GM04504 (cell line): ENCODE measurements at places on chromosomes 12 and 14.

- no peak for DNase-seq
Observed at GRCh38 chr12:51866762-51867161, 18.2 kb upstream of the FIGNL2 start.

GRCh38 chr14:93137864-93138263, 22.1 kb upstream of the ITPK1 start:
- no peak for DNase-seq

DNA sequence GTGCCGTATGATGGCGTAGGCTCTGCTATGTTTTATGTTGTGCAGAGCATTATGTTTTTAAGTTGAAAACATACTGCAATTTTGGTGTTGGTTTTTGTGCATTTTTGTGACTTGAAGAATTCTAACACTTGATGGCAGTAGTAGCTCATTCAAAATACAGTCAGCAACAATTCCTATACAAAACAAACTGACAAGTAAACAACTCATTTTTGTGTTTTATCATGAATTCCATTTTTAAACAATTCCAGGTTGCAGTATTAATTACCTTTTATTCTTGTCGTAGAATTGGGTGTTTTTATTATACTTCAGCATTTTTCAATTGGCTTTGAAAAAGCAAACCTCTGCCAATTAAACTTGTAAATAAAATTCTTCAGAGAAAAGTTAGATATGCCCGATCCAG, 4.1 kb upstream of the CCER1 start:
- DNase-seq, result no peak

DNA sequence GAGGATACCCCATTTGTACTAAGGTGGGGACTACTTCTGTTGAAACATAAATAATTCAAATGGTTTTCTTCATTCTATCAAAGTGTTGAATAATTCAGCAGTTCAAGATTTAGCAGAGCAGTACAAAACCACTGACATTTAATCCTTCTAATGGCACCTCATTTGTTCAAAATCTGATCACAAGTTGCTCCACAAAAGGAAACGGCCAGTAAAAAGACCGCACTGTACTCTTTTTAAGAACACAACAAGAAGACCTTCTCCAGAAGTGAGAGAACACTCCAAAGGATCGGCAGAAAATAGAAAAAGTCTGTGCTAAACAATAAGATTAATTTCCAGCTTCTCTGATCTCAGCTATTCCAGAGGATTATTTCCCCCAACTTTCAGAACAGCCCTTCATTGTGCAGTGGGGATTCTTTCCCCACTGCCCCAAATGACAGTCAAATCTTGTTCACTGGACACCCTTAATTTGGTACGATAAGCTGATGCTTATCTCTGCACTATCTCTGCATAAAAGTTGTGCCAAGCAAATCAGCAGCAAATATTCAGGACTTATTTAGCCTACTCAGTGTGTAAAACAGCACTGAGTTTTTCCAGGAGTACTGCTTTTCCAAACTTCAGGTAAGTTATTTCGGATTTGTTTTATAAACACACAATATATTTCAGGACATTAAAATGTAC, 5.2 kb downstream of the MPHOSPH9 start:
- no peak for DNase-seq

DNA sequence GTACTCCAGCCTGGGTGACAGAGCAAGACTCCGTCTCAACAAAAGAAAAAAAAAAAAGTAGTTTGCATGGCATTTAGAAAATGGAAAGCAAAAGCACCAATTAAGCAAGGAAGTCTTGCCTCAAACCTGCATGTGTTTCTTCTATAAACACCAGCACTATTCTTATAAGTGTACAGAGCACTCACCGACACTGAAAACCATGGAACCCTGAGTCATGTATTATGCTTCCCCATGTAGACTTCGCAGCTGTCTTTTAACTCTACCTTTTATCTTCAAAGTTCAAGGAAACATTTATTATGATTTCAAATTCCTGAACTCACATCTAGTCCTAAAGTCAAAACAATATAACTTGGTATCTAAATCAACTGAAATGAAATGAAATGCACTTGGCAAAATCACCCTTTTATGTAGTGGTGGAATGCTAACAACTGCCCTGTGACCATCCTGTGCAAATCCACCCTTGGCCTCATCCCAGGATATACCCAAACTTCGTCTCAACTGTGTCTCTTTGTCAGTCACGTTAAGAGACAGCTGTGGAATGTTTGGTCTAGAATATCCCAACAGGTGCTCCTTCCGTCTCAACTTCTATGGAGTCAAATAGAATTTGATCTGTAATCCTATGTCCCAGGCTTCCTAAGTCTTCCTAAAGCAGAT, 4.8 kb downstream of the BCAT1 start:
- no peak for DNase-seq

GRCh38 chr12:104064842-104065427, 604 bp downstream of the HCFC2 start:
- no peak for DNase-seq

DNA sequence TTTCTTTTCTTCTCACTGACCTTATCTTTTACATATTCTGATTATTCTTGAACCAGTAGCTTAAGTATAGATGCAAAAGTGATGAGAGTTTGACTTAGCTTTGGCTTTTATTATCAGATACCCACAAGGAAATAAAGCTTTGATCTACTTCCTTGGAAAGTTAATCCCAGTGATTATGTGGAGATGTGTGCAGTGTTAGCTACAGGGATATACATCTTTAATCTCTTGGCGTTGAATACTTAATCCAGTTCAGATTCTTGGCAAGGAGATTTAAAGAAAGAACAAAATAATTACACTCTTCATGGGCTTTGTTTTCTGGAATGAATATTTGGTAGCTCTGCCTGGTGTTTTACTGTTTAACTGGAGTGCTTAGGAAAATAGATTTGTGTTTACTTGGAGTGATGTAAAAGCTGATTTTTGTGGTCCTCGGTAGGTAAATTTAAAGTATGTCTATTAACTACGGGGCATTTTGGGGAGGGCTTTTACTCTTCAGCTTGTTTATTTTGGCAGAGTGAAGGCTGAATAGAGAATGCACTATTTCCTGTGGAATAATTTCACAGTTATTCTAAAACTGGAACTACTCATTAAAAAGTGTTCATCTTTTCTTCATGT, 150.1 kb upstream of the LRIG3 start:
- DNase-seq, result no peak

DNA sequence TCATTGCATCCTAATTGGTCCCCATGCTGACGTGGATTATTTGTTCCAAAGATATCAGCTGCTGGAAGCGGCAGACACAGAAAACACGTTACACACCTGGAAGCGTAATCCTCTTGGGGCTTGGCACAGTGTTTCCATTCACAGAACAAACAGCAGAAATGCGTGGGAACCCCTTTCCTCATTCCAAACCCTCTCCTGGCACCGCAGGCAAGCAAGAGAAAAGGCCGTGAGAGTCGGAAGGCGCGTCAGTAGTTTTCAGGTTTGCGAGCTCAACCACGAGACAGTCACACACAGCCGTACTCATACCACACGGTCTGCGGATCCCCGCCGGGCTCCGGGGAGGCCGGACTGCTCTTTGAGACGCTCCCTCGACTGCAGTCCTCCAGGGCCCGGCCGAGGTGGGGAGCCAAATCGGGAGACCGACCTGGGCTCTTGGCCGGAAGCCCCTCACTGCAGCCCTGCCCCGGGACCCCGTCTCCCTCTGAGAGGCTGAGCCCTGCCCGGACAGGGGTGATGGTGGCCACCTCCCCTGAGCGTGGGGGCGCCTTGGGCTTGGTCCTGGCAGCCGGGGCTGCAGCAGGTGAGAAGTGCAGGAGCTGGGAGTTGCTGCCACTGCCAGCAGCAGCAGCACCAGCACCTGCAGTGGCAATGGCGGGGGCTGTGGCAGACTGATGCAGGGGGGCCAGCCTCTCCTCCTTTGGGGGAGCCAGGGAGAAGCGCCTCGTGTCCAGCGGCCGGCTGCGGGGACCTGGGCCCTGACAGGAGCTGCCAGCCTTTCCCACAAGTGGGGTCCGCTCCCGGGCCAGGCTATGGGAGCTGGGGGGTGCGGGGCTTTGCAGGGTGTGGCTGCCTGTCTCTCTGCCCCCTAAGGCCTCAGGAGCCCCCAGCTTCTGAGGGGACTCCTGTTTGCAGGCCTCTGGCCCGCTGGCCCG, 28.1 kb upstream of the GPR68 start:
- no peak for DNase-seq

GRCh38 chr14:56789955-56790354, 20.3 kb downstream of the OTX2 start:
- no peak for DNase-seq

DNA sequence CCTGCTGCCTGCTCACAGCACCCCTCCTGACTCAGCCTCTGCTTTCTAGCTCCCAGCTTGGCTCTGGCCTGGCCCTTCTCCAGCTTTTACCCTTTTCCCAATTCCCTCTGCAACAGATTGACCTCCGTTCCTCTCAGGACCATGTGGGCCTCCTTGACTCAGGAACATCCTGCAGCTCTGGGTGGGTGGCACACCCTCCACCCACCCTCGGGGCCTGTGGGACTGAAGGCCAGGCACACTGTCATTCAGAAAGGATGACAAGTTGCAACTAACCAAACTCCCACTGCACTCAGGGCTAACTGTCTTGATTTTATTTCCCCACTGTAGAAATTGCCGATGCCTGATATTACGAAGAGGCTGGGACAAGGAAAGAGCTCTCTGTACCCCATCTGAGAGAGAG, 59.4 kb downstream of the HELB start:
- DNase-seq, result no peak

DNA sequence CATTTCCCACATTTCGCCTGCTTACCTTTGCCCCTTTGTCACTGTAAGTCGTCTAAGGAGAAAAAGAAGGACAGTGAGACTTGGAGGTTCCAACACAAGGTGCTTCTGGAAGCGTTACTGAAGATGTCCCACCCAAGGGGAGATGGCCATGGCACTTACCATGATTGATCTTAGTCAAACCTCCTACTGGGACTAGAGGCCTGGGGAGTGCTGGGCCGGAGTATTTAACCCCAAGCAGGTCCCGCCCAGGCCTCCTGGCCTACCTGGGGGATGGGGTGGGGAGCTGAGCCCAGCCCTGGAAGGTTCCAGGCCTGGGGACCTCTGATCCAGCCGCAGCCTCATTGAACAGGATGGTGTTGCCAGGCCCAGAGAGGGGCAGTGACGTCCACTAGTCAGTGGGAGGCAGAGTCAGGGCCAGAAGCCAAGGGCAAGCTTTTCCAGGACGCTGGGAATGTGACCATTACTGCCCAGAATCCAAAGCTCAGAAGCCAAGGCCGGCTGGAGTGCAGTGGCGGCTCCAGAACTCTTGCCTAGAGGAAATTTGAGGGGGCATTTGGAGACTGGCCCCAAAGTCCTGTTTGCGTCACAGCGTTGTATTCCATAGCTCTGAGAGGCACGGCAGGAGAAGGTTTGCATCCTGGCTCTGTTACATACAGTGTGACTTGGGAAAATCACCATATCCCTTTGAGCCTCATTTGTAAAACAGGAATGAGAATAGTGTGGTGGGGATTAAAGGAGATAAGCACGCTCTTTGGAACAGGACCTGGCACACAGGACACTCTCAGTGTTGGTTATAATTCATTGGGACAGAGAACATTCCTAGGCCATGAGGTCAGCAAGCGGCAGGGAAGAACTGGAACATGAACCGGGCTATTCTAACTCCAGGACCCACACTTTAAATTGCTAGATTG, at the start of gene HPD:
TSS of gene HPD (minus strand) at position 198 of the 911 bp plus-strand sequence. CDS start at position 162, 36 bp downstream.
- DNase-seq, result peak; percentile 62

- no peak for DNase-seq
Observed at GRCh38 chr14:87784386-87784785, 208.6 kb downstream of the GALC start.

DNA sequence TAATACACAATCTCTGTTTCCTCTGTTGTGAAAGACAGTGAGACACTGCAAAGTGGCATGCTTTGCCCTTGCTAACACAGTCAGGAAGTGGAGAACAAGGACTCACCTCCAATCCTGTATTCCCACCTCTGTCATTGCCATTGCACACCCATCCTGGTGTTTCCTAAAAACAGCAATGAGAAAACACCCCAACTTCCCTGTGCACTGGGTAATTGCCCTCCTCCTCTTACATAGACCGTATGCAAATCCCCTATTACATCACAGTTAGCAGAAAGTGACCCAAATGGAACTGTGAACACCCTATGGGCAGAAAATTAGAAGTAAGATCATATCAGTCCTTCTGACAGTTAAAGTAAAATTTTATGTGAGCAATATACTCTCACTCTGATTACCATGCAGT, 355.5 kb downstream of the BCL11B start:
- DNase-seq, result no peak

DNA sequence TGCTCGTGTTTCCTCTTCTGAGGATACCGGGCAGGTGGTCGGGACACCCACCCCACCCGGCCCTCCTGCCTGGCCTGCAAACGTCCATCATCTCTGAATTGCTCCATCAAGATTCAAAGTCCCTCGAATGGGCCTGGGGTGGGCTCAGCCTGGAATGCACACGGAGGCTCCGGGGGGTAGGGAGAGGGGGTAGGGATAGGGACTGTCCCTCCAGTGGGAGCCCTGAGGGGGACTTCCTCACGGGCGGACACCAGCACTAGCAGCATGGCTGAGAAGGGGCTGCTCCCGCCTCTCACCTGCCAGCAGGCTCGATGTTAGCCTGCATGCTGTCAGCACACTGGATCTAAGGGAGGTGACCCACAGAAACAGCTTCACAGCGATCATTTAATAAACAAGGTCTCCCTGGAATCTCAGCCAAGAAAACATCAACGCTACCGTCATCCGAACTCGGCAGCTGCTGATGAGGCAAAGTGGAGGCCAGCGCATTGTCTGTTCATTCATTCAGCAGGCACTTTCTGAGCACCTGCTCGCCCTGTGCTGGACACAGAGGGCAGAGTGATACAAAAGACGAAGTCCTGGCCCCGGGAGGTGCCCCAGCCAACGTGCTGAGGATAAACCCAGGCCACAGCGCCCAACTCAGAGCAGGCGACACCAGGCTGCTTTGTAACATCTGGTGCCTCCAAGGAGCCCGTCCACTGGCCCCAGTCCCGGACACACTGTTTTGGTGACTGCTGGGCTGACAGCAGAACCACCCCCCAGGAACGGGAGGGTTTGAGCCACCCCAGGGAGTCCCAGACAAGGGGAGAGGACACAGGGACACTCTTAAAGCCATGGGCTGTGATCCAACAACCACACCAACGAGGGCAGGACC, 6.3 kb downstream of the TMEM179 start:
- DNase-seq, result no peak

GRCh38 chr12:75760573-75761294, 249.3 kb upstream of the KRR1 start:
- no peak for DNase-seq

- DNase-seq, result no peak
Observed at GRCh38 chr14:105058521-105059034, 6.7 kb downstream of the GPR132 start.

- DNase-seq, result no peak
Observed at GRCh38 chr12:26621932-26622331, 211.1 kb downstream of the ITPR2 start.

- peak; percentile 11 for DNase-seq
Observed at GRCh38 chr14:100484531-100485267, 102.5 kb downstream of the BEGAIN start.

DNA sequence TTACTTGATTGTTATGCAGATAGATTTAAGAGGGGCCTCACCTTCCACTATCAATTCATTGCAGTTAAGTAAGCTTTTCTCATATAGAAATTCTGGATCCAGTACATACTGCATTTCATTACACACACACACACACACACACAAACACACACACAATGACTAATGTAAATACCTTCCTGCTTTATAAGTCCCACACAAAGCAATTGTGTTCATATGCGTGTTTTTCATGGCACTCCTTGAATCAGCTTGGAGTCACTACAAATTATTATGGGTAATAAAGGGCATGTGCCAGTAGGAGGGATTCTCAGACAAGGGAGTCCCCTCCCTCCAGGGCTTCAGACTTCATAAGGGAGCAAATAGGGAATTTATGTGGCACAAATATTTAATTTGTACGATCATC, 4.5 kb downstream of the MIPOL1 start:
- no peak for DNase-seq
